CD4-positive, alpha-beta T cell treated with Interleukin-12 subunit alpha and Interleukin-12 subunit beta, for 1 hour (primary cell): ENCODE measurements at places on chromosomes 7 and 10.

- DNase-seq, result no peak
Observed at GRCh38 chr7:155337946-155338631, 40.4 kb downstream of the INSIG1 start.

GRCh38 chr7:37945336-37945735 is 24.9 kb downstream of the EPDR1 start:
- no peak for DNase-seq

GRCh38 chr7:51366930-51367613 is 50.5 kb upstream of the COBL start:
- no peak for DNase-seq

DNA sequence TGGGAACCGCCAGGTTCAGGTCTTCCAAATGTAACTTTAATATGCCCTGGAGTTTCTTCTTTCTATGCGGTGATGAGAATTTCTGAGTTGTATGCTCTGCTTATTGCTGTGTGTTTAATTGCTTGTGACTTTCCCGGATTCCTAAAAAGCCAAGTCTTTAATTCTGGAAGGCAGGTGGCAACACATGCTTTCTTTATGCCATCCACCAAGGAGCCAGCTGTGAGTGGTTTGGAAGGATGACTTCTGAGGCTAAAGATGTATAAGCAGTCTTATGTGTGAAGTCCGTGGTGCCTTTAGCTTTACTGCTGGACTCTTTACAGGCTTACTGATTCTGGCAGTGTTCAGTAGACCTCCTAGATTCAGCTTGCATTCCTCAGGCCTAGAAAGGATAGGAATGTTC is 3.1 kb downstream of the SDK1 start:
- no peak for DNase-seq

- DNase-seq, result no peak
Observed at GRCh38 chr7:1269336-1269890, 36.7 kb downstream of the UNCX start.

GRCh38 chr7:128427289-128427891 is 17.6 kb upstream of the IMPDH1 start:
- peak; percentile 68 for DNase-seq

- no peak for DNase-seq
Observed at GRCh38 chr7:137026176-137026500, 157.7 kb downstream of the CHRM2 start.

GRCh38 chr10:121127151-121127906 is 276.2 kb downstream of the WDR11 start:
- no peak for DNase-seq

GRCh38 chr7:20301311-20301939 is 29.3 kb upstream of the ITGB8 start:
- DNase-seq, result no peak

DNA sequence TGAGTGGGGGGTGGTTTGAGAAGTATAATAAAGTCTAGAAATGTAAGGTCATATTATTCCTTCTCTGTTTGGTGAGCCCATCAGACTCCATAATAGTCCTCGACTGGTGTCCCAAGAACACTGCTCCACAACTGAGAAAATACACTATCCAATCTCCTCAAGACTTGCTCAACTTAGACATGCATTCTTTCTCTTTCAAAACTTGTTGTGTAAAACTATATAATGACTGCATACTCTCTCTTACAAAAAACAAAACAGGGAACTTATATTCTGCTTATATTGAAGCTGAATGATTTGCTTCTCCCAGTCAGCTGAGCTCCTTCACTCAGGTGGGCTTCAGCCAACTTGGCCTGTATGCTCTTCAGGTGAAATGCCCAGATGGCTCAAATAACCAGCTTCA is 204.7 kb downstream of the ZNF365 start:
- DNase-seq, result no peak

DNA sequence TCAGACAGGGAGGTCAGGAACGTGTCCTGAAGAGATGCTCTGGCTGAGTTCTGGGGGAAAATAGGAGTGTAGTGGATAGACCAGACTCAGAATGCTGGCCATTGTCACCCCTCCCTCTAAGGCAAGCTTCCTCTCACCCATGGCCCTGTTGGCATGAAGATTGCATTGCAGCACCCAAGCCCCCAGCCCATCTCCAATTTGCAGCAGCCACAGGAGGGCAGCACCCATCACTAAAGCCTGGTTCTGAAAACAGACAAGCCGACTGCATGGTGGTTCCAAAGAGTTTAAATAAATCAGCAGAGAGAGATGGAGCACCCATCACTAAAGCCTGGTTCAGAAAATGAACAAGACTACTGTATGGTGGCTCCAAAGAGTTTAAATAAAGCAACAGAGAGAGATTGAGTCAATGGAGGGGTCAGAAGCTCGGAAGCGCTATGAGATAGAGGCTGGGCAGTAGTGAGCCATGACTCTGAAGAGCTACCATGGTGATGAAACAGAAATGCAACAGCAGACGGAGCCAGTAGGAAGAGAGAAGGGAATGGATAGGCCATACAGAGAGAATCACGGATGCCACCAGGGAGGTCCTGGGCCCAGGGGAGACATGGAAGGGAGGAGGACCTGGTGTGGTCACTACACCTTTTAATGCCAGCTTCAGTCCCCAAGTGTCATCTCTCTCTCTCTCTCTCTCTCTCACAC is 237.9 kb upstream of the MYO3A start:
- no peak for DNase-seq

DNA sequence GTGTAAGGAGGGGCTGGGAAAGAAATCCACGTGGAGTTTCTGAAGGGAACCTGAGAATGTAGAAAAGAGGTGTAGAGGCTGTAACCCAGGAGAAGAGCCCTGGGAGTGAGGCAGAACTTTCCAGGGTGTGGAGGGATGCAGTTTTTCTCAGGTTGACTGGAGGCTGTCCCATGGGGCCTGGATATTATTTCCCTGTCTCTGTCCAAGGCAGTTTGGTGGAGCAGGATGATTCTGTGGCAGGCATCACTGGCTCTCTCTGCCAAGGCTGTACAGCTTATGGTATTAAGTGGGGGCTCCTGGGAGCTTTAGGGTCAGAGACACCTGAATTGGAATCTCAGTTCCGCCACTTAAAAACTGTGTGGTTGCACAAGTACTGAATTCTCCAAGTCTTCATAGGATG is 81.6 kb downstream of the CHN2 start:
- DNase-seq, result no peak

DNA sequence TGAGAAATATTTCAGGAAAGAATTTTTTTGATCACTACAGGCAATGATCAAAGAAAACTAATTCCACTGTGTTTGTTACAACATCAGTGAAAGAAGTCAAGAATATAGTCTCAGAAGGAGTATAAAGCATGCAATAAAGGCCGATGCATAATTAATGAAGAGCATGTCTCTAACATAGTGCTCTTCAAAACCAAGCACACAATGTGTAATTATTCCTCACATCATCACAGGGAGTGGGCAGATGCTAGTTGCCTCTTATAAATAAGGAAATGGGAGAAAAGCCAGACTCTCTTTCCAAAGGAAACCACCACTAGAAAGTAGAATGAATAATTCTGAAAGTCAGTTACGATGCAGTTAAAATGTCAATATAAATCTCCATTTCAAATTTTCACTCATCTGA is 220.1 kb downstream of the TEX36 start:
- no peak for DNase-seq

GRCh38 chr10:65194126-65194525 is 1672.9 kb downstream of the REEP3 start:
- no peak for DNase-seq

DNA sequence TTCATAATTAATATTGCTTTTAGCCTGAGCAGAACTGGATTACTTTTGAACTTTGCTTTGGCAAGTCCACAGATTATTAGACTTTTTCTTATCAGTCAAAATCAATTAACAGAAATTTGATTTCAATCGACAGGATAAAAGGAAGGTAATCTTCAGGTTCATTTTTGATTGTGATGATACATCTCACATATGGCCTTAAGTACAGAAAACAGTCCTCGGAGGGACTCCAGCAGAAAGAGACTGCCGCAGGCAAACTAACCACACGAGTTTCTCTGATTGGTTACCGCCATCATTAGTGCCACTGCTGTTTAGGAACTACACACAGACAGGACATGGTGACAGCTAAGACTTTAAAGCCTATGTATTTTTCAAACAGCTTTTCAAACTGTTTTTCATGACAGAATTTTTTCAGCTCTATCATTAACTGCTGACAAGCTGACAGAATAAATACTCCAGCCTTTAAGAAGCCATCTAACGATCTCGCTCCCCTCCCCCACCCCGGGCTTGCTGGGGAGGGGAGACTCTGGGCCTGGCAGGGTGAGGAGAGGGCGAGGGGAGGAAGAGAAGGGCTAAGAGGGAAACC is 668.2 kb downstream of the KCNMA1 start:
- no peak for DNase-seq

DNA sequence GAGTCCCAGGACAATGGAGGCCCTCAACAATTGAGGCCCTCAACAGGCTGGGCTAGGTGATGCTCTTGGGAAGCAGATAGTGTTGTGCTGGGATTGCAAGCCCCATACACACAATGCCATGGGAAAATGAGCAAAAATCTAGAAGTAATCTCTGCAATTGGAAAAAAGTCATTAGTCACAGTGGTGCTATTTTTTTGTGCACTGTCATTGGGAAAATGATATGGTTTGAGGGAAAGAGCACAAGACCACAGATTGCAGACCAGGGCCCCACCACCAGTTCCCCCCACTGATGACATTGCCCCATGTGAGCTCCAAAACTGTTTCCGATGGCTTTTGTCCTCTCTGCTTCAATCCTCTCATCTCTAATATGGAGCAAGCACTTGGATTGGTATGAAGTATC is 1.9 kb downstream of the KCTD7 start:
- no peak for DNase-seq

GRCh38 chr7:29483219-29484104 is 80.2 kb upstream of the PRR15 start:
- no peak for DNase-seq

DNA sequence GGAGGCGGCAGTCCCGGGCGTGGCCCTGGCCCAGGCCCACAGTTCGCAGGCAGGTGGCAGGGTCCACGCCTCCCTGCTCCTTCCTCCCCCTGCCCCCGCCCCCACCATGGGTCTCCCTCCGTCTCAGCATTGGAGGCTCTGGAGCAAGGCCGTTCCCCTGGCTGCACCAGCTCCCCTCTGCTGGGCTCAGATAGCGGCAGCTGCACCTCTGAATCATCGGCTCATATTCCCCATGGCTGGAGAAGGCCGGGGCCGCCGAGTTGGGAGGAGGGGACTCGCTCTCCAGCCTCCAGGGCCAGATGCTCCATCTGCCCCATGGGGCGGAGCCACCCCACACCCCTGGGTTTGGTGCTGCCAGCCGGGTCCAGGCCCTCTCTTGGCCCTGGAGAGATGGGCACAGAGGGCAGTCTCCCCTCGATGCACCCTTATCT is 145.0 kb downstream of the ELFN1 start:
- no peak for DNase-seq

DNA sequence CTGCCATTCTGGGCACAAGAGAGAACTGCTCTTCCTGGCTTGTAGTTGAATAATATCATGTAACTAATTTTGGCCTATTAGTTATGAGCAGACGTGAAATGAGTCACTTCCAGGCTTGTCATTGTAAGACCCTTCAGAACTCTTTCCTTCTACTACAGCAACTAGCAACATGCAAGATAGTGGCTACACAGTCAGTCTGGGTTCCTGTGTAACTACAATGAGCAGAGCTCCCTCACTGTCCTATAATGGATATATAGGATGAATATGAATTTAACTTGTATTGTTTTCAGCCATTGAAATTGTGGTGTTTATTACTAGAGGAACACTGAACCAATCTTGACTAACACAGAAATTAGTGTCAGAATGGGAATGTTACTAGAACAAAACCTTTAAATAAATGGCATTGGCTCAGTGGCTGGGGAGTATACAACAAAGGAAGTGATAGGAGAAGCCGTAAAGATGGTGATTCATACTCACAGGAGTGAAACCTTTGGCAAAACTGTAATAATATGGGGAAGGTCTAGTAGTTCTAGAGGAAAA is 2.9 kb upstream of the MTPN start:
- DNase-seq, result no peak

DNA sequence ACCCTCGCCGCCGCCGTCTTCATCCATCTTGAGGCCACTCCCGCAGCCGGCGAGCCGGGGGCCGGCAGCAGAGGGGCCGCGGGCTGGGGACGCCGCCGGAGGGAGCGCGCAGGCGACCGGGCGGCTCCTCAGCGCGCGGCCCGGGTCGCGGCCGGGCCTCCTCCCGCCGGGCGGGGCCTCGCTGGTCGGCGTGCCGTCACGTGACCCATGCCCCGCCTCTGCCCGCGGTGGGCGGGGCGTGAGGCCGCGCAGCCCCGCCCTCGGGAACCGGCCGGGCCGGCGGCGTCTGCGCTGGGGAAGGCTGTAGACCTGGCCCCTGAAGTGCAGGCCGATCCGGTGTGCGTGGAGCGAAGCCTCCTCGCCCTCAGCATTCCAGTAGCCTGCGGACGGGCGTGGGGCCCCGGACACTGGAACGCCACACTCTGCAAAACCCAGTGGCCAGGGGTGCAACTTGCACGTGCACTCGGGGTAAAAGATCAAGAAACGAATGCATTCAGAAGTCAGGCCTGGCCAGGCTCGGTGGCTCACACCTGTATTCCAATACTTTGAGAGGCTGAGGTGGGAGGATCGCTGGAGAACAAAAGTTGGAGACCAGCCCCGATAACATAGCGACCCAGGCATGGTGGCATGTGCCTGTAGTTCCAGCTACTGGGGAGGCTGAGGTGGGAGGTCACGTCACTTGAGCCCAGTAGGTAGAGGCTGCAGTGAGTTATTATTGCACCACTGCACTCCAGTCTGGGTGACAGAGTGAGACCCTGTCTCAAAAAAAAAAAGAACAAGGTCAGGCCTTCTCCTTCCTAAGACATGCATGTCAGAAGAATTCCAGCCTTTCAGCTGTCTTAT is at the start of gene CYTH3:
Gene CYTH3 (minus strand): TSS at position 144 of the 843 bp plus-strand sequence. CDS start 117 bp downstream, at position 27.
- peak; percentile 86 for DNase-seq

GRCh38 chr7:108000875-108001763 is 1.8 kb downstream of the LAMB1 start:
- no peak for DNase-seq

DNA sequence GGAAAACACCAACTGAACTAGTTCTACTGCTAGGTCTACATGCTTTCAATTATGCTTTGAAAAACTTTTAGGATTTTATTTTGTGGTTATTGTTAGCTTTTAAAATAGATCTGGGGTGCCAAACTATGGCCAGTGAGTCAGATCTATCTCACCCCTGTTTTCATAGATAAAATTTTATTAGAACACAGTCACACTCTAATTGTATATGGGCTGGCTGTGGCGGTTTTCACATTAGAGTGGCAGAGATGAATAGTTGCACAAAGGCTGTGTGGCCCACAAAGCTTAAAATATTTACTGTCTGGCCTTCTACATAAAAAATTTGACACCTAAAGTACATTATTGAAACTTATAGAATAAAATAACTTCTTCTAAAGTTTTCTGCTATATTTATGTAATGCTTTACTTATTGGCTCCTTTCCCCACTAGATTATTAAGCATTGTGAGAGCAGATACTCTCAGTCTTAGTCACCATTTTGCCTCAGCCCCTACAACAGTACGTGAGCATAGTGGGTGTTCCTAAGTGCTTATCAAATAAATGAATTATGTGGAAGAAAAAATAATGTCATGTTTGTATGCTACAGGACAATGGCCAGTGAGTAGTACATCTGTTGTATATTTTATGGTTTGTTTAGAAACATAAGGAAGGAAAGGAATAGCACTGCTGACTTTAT is 5.4 kb upstream of the SUV39H2 start:
- no peak for DNase-seq

- DNase-seq, result no peak
Observed at GRCh38 chr7:110407706-110408105, 683.2 kb upstream of the LRRN3 start.
